ENCODE measurements at places on chromosomes 6 and 20.

DNA sequence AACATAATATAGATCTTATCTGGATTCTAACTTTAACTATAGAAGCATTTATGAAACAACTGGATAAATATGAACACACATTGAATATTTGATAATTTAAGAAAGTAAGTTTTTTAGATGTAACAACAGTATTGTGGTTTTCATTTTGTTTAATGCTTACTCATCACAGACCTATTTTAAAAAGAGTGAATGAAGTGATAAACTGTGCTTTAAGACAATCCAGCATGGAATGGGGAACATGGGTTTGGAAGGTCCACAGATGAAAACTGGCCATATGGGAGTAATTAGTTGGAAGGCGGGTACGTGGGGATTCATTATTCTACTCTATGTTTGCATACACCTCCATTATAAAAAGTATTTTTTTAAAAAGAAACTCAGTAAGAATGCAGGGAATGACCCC is 21.2 kb downstream of the EPB41L2 start:
- DNase-seq: no peak

GRCh38 chr6:133631421-133631820 is 257.5 kb upstream of the TCF21 start:
- DNase-seq: no peak

- peak; percentile 33 for DNase-seq
Measured at GRCh38 chr6:139373154-139373927, 1.1 kb downstream of the CITED2 start.

DNA sequence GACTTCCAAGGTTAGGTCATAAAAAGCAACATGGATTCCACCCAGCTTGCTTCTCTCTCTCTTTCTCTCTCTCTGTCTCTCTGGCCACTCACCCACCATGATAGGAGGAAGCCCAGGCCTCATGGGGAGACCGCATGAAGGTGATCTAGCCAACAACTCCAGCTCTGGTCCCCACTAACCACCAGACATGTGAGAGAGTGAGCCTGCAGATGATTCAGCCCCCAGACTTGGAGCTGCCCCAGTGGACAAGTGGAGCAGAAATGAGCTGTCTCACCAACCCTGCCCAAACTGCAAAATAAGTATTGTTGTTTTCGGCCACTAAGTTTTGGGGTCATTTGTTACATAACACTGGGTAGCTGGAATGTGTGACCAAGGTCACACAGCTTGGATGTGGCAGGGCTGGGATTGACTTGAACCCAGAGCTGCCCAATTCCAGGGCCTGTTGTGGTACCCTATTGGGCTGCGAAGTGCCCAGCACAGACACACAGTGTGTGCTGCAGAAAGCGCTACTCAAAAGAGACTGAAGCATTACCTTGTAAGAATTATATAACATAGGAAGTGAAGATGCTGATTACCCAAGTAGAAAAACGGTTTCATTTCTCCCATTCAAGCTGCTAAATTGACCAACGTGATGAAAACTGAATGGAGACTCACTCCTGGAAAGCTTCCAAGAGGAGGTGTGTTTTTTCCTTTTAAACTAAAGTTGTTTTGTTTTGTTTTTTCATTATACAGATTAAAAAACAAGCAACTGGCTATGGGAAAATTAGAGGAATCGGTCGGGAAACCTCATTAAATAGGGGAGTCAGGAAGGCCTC is 9.1 kb upstream of the TLDC2 start:
- DNase-seq: peak; percentile 16

DNA sequence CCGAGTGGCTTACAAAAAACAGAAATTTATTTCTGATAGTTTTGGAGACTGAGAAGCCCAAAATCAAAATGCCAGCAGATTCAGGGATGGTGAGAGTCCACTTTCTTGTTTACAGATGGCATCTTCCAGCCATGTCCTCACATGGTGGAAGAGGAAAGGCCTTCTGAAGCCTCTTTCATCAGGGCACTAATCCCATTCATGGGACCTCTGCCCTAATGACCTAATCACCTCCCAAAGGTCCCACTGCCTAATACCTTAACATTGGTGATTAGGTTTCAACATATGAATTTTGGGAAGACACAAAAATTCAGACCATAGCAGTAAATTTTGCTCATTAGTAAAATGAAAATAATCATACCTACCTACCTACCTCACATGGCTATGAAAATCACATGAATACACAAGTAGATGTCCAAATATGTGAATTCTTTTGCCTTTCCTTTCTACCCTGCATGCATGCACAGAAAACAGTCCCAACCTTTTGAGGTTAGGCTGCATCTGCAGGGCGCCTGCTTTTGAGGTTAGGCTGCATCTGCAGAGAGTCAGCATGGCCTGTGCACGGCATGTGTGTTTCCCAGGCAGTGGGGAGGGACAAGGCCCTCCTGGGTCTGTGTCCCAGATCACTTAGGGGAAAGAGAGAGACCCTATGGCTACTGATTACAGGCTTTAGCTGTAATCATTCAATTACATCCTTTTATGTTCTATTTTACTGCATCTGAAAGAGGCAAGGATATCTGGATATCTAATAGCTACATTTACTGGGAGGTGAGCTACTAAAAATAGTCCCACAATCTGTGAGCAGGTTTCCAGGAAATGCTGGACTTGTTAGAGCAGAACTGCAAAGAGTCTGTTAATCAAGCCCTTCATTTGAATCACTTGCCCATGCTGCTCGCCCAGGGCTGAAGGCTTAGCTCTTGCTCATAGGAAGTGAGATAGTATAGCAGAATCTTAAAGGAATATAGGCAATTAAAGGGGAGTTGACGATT is 497.7 kb upstream of the MARCKS start:
- DNase-seq: no peak

GRCh38 chr20:53048387-53048786 is 76.2 kb downstream of the TSHZ2 start:
- no peak for DNase-seq

DNA sequence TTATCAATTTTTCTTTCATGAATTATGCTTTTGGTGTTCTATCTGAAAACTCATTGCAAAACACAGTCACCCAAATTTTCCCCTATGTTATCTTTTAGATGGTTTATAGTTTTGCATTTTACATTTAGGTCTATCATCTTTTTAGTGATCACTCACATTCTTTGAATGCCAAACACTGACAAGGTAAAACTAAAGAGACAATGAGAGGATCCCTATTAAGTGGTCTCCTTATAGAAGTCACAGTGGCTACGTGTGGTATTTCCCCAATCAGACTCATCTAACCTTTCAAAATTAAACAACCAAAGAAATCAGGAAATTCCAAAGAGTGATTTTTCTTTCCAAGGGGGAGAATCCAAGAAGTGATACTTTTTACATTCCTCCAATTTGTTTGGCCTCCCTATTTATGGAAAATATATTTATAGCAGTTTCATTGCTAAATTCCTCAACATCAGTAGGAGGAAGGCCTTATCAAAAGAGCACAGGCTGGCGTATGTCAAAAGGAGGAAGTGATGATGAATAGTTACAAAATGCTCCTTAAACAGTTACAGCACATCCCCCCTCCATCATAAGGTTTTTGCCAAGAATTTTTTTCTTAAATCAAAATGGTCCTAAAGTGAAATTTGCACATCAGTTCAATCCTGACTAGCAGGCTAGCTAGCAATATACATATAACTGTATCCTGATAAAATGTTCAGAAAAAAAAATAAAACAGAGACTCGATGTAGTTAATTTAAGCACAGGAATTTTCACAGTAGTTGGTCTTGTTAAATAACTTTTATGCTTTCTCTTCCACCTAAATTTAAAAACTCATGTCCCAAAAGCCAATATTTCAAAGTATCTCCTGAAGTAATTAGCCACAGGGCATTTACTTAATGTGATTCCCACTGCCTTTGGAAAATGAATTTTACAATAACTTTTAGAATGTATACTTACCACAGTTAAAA is 76.2 kb upstream of the IPCEF1 start:
- DNase-seq: no peak

DNA sequence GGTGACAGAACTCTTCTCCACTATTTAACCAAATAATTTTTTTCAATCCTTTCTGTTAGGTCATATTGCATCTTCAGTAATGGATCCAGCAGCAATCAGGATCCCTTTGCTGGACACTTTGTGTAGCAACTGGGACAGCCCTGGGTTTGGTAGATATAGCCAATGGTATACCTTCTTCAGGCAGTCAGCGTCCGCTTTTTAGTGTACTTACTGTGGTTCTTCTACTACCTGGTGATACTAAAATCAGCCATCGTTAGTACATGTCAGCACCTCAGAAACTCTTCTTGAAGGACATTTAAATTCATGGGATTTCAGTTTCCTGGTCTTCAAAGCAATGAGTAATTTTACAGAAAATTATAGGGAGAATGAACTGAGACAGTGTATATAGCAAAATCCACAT is 93.5 kb downstream of the ADGRG6 start:
- no peak for DNase-seq

DNA sequence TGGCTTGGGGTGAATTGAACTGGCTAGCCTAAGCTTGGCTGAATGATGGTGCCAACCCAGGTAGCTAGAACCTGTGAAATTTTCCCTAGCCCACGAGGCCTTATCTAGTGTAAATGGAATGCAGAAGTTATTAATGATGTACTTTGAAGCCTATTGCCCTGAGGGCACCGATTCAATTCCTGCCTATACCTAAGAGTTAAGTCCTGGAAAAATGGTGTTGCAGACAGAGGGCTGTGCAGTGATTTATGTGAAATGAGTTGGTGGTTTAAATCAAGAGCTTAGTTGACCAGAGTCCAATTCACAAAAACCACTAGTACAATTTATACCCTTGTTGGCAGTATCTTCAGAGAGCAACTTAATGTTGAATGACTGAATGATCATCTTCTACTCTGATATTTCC is 373.8 kb upstream of the JAG1 start:
- no peak for DNase-seq

- DNase-seq: no peak
Measured at GRCh38 chr20:63081831-63082230, 75.1 kb upstream of the BHLHE23 start.

- DNase-seq: no peak
Measured at GRCh38 chr20:41467220-41467619, 100.6 kb upstream of the EMILIN3 start.

GRCh38 chr6:28789553-28790083 is 134.2 kb downstream of the TRIM27 start:
- peak; percentile 77 for DNase-seq

GRCh38 chr6:83270971-83271719 is 78.0 kb downstream of the RWDD2A start:
- DNase-seq: no peak

DNA sequence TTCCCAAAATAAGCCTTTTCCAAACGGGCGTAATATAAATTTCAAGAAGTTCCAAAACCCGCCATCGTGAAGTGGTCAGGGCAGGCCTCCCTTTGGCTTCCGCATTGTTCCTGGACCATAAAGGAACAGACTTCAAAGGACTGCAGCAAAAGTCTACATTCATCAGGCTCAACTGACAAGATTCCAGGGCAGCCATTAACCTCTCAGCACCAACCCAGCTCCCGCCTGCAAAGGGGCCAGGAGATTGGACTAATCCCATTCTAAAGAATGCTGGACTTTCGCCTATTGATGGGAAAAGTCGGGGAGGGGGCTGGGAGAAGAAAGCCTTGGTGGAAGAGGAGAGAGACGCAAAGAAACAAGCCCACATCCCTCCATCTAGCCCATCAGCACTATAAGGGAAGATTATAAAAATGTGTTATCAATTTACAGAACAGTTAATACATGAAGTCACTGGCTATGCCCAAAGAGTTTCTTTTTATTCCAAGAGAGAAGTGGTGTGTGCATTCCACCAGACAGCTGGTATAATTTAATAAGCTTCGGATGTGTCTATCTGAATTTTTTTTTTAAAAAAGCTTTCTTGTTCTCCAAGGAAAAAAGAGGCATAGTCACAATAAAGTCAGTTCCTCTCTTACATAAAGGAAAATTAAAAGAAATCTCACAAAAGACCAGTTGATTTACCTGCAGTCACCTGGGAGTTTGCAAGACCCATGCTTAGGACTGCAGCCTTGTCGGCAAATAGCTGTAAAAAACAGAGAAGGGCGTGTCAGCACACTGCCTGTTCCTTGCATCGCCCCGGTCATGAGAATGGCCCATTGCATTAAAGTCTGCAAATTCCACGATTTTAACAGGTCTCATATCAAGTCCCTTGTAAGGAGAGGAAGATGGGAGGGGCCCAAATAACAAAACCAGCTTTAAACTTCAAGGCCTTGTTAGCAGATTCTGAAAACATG is 17.8 kb downstream of the JAG1 start:
- no peak for DNase-seq

GRCh38 chr6:119119989-119120388 is 41.5 kb upstream of the FAM184A start:
- no peak for DNase-seq

DNA sequence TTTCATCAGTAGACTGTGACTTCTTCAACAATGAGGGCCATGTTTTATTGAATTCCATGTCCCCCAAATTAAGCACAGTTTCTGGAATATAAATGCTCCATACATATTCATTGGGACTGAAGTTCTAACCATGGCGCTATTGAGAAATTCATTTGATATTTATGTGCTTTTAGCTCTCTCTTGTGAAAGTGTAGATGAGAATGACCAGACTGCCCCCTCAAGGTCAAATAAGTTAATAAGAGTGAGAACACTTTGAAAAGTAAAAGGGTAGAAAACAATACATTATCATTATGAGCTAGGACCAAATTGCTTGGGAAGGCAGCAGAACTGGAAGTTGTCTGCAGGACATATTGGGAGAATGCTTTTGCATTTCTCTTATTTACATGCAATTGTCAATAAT is 597.9 kb downstream of the EPM2A start:
- DNase-seq: peak; percentile 10

GRCh38 chr6:105886066-105886813 is 199.9 kb upstream of the PRDM1 start:
- no peak for DNase-seq

- DNase-seq: no peak
Measured at GRCh38 chr6:125169522-125169921, 15.9 kb downstream of the TPD52L1 start.

- no peak for DNase-seq
Measured at GRCh38 chr6:155224618-155225017, 39.2 kb upstream of the CLDN20 start.

DNA sequence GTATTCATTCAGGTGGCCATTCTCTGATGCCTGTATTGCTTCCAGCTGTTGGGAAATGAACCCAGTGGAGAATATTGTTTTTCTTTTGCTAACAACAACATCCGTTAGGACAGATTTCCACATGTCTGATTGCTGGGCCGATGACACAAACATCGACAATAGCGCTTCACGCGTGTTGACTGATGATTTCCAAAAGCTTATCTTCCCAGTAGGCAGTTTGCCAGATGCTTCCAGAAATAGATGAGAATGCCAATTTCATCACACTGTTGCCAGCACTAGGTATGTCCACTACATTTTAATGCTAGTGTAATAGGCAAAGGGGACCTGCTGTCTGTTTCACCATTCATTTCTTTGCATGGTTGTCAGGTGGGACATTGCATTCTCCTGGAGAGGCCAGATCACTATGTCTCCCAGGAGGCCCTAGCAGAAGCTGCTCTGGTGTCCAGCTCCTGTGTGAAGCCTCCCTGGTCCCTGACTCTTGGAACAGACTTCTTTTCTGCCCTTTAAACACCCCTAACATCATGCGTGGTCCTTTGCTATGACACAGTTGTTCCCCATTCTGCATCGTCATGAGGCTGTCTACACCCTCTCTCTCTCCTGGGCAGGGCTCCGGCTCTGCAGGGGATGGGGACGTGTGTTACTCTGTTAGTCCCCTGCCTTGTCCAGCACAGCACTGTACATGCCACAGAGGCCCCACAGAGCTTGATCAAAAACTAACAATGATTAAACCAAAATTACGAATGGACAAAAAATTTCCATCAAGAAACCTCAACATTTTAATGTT is 181.6 kb downstream of the CDH26 start:
- DNase-seq: no peak
